Stimulated activated CD4-positive, alpha-beta T cell treated with anti-CD3 and anti-CD28 coated beads, Interleukin-4, amount 100 ng/mL, for 24 hours (primary cell): ENCODE measurements at places on chromosomes 6 and 20.

- no peak for DNase-seq
Measured at GRCh38 chr20:59647271-59647670, 42.9 kb downstream of the PHACTR3 start.

- DNase-seq: no peak
Measured at GRCh38 chr20:37453288-37453687, 67.8 kb upstream of the NNAT start.

GRCh38 chr6:116571683-116572000 lies 338 bp downstream of the RWDD1 start:
- no peak for DNase-seq

DNA sequence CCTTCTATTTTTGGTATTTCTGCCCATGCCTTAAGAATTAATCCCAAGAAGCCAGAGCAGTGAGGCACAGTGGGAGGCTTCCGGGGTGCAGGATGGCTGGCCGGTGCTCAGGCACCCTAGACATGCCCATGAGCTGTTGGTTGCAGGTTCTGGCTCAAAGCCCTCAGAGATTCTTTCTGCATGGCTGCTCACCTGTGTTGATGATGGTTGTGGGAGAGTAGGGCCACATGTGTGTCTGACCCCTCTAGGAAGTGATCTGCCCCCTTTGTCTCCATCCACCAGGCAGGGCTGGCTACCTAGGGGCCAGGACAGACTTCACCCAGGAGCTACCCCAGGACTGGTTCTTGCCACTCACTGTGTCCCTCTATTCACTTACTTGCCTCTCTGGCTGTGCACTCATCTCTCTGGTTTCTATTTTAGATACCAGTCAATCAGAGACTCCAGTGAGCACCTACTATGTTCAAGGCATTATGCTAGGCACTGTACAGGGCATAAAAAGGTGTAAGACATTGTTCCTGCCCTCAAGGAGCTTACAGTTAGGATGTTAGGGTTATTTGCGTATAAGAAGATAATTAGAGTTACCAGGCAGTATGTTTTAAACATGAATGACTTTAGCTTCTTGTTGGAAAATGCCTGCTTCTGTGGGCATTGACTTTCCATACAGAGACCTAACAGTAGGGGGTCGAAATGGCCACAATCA lies 16.8 kb downstream of the CD83 start:
- DNase-seq: no peak
